ENCODE measurements at places on chromosomes 1 and 21. TPM values are rescaled to one million over a fixed set of nuclear protein-coding genes. Genes with fewer than 3 reads are reported as not detected.

ACTN2 gene
- total RNA-seq, result 0.06 TPM

TNNT2 gene
- total RNA-seq, result not detected

CD1E gene
- not detected for total RNA-seq

GPR37L1 gene
- total RNA-seq, result not detected

MFSD2A gene
- total RNA-seq, result 10.3 TPM

TMOD4 gene
- 0.82 TPM for total RNA-seq

PDZK1 gene
- total RNA-seq, result 0.82 TPM

C1orf105 gene
- total RNA-seq, result not detected

SDC3 gene
- total RNA-seq, result not detected

DNA sequence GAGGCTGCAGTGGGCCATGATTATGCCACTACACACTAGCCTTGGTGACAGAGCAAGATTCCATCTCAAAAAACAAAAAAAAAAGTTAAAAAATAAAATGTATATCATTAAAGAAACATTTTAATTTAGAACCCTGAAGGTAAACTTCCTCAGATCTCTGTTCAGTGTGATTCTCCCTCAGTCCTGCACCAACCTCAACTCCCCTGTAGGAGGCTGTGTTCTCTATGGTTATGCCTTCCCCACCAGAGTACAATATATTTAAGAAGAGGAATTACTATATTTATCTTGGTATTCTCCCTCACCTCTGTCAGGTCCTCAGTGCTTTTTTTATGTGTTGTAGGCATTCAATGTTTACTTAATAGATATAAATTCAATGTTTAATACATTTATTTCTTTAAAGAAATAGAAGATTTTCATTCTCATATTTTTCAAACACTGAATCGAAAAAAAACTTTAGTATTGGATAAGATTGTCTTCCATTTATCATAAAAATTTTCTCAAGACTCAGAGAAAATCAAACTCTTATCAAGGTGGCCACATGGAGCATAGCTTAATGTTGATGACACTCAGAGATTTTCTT is 4.8 kb upstream of the LRRC8B start:
- ATAC-seq, result peak; percentile 25

DNA sequence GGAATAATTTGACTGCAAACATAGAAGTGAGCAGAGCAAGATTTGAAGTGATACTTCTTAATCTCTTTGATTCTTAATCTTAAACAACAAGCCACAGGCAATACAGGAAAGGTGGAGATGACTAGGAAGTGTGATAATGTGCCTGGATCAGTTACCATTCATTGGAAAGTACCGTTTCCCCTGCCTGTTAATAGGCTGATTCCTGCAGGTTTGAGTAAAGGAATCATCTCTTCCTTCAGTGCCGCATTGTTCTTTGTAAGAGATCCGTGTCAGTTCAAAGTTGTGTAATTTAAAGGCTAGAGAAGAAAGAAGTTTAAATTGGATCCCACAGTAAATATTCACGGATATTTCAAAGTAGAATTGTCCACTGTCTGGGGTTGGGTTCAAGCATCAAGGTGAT is 43.5 kb upstream of the BCL10 start:
- ATAC-seq, result no peak

- ATAC-seq, result no peak
These were observed 238.2 kb downstream of the GRIK3 start for GRCh38 chr1:36796106-36796590.

GRCh38 chr1:38958967-38959366 is 17.3 kb upstream of the RHBDL2 start:
- ATAC-seq, result no peak

- no peak for ATAC-seq
These were observed 62.8 kb downstream of the TOR3A start for GRCh38 chr1:179144626-179145025.

GRCh38 chr1:154951901-154952657 is 3.8 kb downstream of the PBXIP1 start:
- peak; percentile 57 for ATAC-seq

DNA sequence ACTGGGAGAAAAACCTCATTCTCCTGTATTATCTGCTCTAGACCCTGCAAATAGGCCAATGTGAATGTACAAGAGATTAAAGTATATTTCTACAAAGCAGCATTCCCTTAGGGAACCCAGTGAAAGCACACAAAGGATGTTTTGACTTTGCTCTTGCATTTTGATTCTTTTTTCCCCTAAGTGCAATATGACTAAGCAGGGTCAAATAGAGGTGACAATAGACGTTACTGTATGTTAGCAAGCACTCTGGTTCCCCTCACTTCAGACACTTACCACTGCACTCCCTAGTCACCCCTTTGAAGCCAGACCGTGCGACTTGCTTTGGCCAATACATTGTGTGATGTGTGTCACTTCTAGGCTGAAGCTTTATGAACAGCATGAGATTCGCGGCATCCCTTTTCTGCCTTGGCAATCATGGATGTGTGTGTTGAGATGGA is 209.7 kb downstream of the RHOU start:
- peak; percentile 24 for ATAC-seq

- ATAC-seq, result no peak
These were observed 69.9 kb upstream of the ADGRL2 start for GRCh38 chr1:81730881-81731280.

DNA sequence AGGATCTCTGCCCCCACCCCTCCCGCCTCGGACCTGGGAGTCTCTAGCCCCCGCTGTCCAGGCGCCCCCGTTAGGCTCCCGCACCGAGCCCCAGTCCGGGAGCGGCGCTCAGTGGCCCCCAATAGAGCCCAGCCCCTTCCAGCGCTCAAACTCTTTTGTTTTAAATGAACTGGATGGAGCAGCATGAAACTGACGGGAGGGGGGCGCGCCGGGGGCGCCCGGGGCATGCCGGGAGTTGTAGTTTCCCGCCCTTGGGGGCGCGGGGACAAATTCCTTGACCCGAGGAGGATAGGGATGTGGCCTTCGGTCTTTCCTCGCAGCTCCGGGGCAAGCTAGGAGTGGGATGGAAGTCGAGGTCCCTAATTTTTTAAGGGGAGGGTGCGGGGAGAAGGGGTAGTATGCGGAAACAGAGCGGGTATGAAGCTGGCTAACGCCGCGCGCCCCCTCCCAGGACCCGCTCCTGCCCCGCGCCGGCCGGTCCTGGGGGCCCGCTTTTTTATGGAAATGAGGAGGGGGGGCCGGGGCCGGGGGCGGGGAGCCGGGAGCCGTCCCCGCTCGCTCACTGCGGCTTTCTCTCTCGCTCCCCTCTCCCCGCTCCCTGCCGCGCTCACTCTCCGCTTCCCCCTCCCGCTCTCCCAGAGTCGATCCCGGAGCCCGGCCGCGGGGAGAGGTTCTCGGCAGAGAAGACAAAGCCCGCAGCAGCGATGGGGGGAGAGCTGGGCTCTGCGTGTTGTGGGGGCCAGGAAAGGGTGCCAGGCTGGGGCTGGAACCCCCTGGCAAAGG is at the start of gene MEX3A:
Gene MEX3A (minus strand): TSS at position 157 of the 783 bp plus-strand sequence. CDS start 467 bp downstream, outside the sequence.
- peak; percentile 78 for ATAC-seq

DNA sequence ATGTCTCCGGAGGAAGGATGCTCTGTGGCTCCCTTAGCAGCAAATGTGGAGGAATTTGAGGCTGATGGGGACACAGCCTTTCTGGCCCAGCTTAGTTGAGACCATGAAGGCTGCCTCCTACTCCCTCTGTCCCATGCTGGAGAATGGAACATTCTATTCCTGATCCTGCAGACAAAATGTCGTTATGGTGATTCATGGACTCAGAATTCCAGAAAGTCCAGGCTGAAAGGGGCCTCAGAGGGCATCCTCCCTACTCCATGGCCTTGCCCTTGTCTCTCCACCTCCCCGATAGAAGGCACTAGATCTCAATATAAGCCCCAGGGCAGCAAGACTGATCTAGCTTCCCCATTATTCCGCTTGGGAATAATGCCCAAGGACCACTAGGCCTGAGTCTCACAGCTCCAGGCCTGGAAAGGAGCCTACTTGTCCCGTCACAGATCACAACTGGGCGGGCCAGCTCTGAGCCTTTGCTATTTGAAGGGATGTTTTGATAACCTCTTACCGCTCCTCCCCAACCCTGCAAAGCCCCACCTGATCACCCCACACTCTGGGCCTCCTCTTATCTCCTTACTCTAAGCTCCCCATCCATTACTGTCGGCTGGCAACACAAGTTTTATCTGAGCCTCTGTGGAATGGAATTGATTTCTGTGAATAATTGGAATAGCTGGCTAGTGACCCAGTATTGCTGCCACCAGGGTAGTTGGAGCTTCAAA is 52.8 kb upstream of the TRABD2B start:
- no peak for ATAC-seq

DNA sequence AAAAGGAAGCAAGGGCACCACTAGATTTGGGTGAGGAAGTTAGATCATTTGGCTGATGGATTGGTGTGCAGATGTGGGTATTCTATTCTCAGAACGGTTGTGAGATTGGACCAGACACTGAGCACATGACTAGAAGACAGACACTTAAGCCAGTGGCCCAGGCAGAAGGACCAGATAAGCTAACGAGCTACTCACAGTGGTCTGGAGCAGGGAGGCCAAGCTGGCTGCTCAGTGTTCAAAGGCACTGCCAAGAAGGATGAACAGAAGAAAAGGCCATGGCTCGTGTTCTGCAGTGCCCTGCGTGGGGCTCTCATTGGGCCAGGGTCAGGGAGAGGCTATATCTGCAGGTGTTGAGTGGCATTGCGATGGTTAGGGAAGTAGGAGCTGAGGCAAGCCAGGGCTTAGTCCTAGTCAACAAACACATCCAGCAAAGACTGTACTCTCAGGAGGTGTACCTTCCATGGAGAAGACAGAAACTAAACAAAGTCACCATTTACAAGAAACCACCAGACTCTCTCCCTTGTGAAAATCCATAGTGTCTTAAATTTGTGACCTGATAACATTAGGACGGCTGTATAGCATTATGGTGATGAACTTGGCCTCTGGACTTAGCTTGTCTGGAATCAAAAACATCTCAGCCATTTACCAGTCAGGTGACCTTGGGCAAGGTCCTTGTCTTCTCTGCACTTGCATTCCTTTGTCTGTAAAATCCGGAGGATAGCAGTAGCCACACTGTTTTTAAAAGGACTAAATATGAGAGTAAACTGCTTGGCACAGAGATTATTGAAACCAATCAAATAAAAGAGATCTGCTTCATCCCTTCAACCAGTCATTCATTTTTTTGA is 274.5 kb downstream of the SIPA1L2 start:
- no peak for ATAC-seq

GRCh38 chr1:155126556-155127104 is 1.0 kb upstream of the EFNA1 start:
- peak; percentile 61 for ATAC-seq

DNA sequence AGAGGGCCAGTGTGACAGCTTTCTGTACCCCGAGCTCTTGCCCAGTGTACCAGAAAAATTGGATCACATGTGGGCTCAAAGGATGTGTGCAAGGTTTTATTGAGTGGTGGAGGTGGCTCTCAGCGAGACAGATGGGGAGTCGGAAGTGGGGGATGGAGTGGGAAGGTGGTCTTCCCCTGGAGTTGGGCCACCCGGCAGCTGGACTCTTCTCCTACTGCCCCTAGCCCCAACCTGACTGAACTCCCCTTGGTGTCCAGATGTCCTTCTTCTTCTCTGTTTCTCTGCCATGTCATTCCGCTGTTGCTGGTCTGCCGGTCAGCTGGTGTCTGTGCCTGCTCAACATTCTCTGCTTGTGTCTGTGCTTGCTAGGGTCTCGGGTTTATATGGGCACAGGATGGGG is 217.9 kb downstream of the RRAGC start:
- ATAC-seq, result no peak

DNA sequence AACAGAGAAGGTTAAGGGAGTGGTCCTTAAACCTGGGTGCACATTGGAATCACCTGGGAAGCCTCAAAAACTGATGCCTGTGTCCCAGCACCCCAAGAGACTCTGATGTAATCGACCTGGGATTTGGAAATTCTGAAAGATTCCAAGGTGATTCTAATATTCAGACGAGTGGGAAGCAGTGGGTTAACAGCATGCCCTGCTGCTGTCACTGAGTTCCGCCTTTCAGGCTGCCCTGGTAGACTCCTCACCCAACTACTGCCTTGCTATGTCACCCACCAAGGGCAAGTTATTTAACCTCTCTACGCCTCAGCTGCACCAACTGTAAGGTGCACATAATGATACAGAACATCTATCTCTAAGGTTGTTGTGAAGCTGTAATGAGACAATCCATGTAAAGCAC is 59.2 kb downstream of the CD34 start:
- ATAC-seq, result no peak

DNA sequence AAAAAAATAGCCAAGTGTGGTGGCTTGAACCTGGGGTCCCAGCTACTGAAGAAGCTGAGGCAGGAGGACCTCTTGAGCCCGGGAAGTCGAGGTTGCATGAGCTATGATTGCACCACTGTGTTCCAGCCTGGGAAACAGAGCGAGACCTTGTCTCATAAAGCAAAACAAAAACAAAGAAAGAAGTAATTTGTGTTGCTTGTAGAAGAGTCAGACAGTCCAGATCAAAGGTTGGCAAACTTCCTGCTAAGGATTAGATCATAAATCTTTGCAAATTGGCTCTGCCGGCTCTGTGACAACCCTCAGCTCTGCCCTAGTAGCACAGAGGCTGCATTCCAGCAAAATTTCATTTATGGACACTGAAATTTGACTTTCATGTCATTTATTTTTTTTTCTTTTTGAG is 19.0 kb upstream of the MFN2 start:
- no peak for ATAC-seq

DNA sequence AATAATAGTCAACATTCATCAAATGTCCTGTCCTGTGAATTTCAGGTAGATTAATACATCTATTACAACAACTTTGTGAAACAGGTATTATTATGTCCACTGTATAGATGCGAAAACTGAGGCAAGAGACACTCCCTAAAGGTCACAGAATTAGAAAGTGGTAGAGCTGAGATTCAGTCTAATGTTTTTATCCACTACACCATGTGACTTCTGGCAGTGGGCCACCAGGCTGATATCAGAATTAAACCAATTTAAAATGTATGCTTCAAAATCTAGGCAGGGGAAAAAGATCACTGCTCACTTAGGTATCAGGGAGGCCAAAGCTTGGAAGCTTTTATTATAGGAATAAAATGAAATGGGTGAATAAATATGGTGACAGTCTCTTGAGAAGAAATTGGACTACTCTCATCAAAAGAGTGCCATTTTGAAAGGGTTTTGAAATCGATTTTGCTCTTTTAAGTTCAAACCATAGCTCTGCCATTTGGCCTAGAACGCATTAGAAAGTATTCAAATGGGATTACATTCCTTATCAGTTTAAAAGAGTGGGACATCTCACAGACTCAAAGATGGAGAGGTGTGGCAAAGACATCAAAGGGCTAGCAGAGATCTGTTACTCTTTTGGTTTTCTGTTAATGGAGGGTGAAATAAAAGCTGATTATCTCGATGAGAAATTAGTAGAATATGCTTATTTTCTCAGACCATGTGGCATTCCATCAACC is 1.9 kb downstream of the DDAH1 start:
- no peak for ATAC-seq

DNA sequence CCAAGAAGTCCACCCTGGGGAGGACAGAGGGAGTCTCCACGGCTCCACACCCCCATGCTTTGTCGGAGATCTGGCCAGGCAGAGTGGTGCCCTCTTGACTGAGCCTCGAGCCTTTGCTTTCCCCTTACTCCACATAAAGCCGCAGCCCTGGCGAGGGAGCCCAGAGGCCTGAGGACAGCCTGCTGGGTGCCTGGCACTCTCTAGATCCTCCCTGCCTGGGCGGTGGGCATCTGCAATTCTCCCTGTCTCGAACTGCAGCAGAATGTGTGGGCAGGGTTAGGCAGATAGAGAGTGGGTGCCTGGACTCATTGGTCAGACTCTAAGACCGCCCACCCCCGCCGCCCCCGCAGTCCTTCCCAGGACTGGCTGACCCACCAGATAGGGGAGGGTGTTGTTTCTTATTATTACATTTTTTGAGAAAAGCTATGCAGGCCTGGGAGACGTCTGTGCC is 13.9 kb downstream of the EPHX1 start:
- no peak for ATAC-seq

GRCh38 chr1:215932558-215932957 is 365.5 kb downstream of the KCTD3 start:
- no peak for ATAC-seq

- peak; percentile 27 for ATAC-seq
These were observed 15.6 kb upstream of the AIM2 start for GRCh38 chr1:159092036-159092760.
